ENCODE measurements at places on chromosomes 6 and 20.

DNA sequence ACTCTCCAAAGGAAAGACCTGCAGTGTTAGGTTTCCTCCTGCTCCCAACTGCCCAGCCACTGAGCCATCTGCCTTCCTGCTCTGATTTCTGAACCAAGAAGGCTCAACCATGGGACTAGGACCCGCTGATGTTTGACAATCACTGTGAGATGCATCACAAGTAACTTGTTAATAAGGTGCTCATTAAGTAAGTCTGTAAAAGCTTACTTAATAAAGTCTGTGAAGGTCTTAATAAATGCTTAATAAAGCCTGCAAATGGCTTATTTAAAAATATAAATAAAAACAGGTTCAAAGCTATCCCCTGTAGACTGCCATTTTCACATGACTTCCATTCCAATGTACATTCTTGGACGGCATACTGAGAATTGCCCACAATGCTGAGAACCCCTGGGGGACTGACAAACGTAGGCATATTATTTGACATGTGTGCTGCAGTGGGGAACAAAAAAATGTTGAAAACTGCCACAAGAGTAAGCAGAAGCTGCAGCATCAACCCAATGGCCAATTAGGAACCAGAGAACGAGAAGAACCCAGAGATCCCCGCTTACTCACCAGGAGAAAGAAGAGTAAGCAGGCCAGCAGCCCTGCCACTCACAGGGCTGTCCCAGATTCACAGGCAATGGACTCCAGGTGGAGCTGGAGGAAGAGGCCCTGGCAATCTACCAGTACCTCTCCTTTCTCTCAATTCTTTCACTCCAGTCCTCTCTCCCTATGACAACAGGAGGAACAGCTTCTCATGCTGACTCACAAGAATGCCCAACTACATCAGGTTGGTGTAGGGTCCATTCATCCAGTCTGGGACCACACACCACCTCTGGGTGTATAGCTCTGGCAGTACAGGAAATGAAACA lies 19.5 kb downstream of the KIF13A start:
- no peak for DNase-seq

GRCh38 chr6:119661628-119662027 lies 312.1 kb upstream of the MAN1A1 start:
- no peak for DNase-seq

DNA sequence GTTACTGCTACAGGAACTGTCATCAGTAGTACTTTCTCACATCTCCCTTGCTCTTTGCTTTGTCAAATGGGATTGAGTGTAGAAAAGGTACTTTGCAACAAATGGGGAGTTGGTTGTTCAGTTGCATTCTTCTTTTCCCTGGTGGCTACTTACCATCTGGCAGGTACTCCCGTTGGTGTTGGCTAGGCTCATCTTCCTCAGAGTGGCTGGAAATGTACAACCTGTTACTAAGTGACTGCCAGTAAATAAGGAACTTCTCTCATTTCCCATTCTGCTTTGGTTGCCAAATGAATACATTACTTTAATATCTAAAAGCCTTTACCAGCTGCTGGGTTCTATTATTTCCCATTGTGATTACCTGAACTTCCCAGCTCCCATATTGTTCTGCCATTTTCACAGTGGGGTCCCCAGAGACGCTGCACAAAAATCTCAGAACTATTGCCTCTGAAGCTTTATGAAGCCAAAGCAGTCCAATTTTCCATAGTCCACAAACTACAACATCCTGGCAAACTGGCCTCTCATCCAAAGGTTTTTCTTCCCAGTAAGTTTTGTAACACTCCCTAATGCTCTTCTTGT lies 229.7 kb upstream of the HTR1E start:
- DNase-seq: no peak

- DNase-seq: no peak
Measured at GRCh38 chr6:56529594-56530191, 113.0 kb downstream of the DST start.

- DNase-seq: no peak
Measured at GRCh38 chr6:1838604-1839213, 229.0 kb downstream of the FOXC1 start.

DNA sequence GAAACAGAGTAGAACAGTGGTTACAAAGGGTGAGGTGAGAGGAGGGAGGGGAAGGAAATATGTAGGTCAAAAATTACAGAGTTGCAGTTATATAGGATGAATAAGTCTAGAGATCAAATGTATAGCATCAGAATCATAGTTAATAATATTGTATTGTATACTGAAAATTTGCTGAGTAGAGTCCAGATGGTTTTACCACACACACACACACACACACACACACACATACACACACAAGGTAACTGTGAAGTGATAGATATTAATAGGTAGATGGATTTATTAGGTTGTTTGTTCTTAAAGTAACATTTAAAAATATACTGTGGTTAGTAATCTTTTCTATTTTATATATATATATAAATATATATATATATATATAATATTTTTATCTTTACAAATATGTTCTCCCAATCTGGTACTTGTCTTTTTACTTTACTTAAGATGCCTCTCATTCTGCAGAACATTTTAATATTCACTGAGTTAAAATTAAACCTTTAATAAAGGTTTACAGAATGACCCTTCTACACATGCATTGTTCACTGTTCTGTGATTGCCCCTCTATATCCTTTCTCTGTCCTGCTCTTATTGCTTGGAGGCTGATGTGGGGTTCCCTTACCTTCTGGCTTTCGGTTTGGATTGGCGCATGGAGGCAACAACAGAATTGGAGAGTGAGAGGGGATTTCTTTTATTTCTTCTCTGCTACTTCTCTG lies 408 bp downstream of the PTCHD4 start:
- DNase-seq: no peak

DNA sequence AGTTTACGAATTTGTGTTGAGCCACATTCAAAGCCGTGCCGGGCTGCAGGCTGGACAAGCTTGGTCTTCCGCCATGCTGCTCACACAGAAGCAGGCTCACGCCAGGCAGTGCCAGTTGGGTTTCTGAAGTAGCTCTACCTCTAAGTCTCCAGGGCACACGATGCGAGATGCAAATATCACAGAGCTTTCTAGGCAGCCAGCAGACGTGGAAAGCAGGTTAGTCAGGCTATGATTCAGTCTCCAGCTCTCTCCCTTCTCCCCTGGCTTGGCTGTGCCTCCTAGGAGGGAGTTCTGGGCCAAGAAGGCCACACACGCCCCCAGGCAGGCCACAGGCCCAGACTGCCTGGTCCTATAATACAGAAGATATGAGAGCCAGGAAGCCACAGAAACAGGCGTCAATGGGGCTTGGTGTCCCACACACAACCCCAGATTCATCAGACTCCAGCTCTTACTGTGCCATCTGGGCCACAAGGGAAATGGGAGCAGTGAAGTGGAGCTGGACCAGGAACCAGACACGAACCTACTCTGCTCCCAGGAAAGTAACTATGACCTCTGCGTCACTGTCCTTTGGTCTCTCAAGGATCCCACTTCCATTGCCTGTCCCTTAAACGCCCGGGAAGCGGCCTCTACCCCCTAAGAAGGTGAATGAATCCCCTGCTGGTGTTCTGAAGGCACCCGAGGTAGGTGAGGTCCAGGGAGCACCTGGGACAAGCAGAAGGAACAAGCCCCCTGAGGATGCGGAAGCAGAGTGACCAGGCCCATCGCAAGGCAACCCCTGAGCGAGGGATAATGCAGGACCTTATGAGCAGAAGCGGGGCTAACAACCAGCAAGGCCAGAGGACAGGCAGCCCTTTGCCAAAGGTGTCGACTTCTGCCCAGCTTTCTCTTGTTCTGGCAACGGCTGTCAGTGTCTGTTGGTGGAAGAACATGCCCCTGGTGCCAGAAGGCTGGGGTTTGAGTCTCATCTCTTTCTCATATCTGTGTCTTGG lies 61.2 kb downstream of the GFOD1 start:
- DNase-seq: peak; percentile 56

GRCh38 chr6:136510299-136510698 lies 39.9 kb downstream of the MAP7 start:
- no peak for DNase-seq
